ENCODE measurements at places on chromosomes 12 and 14. TPM values are rescaled to one million over a fixed set of nuclear protein-coding genes. Genes with fewer than 3 reads are reported as not detected.

Gene IRF2BPL
- 24.7 TPM for total RNA-seq

DNA sequence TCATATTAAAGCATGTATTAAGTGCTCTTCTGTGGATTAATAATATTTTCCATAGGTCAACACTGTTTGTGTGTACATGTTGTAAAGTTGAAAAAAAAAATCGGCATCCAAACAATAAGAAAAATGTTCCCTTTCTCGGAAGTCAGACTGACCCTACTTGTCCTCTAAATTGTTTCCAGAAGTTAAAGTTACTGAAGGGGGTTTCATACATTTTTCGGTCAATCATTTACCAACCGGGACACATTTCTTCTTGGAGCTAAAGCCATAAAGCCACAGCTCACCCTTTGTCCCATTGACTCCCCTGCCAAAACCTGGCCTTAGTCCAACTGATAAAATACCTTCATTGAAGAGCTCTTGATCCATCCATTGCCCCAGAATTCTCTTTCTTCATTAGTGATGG is 230.0 kb downstream of the ANO2 start:
- no peak for DNase-seq

Gene VASH1
- 3.5 TPM for total RNA-seq

DNA sequence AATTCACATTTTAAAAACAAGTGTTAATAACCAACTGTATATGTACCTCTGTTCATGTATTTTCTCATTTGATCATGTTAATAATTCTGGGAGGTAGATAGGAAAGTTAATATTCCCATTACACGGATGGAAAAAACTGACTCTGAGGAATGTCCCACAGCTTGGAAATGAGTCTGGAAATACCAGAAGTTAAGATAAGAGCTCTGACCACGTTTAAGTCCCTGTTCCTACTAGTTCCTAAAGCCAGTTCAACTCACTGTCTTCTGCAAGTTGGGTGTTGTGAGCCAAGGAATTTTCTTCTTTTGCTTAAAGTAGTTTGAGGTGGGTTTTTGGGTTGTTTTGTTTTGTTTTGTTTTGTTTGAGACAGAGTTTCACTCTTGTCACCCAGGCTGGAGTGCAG is 104.5 kb downstream of the TMEM30B start:
- DNase-seq: no peak

GRCh38 chr12:115611477-115611876 is 666.0 kb downstream of the MED13L start:
- no peak for DNase-seq

DNA sequence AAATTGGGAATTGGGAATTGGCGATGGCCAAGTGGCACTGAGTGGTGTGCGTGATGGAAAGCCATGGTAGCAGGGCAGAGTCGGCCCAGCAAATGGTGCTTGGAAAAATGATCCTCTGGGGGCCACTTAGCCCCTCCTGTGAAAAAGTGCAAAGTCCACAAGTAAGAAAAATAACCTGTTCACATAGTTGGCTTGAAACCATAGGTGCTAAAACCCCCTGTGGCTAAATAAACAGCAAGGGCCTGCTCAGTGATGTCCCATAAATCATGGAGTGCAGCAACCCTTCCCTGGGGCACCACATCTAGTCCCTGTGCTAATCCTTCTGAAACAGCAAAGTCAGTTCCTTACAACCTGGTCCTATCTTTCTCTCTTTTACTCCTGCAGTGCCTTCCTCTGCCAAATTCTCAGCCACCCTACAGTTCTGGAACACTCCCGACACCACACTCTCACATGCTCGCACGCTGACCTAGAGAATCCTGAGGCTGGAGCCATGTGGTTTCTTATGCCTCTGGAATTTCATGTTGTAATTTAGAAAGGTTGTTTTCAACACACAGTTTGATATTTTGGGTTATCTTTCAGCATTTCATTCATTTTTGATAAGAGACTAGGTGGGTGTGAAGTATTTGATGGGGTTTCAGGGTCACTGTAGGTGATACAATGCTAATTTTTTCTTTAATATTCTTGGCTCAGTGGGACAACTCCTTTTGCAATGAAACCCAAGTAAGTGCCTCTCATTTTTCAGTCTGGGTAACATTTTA is 123.6 kb downstream of the SMOC1 start:
- no peak for DNase-seq

Gene NKX2-1
- total RNA-seq: not detected

GRCh38 chr12:14771651-14772137 is 31.6 kb downstream of the WBP11 start:
- DNase-seq: no peak

DNA sequence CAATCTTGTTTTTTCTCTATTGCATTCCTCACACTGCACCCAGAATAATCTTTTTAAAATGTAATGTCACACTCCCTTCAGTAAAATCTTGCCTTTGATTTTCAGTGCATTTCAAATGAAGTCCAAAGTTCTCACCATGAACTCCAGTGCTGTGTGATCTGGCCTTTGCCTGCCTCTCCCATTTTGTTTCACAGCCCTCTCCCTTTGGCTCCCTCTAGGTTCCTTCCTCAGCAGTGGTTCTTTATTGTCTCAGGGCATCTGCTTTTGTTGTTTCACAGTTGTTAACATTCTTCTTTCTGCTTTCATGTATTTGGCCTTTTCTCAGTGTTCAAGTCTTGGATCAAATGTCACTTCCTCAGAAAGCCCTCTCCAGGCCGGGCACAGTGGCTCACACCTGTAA is 84.5 kb upstream of the AMN1 start:
- DNase-seq: no peak

- peak; percentile 2 for DNase-seq
These were observed 249.9 kb upstream of the FLRT2 start for GRCh38 chr14:85280074-85280473.

DNA sequence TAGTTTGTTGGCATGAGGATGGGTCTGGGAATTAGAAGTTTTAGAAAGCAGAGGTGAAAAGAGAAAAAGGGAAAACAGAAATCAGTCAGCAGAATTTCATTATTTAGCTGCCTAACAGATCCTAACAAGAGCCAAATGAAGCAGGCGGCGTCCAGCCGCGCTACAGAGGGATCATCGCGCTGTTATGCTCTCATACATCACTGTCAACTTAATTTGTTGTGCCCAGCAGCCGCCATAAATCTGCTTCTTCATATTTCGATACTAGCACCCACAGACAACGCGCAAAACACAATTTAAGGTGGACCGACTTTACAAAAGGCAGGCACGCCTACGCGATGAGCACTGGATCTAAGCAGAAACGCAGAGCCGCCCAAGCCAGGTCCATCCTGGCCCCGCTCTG is 66.7 kb downstream of the SETD3 start:
- no peak for DNase-seq

DNA sequence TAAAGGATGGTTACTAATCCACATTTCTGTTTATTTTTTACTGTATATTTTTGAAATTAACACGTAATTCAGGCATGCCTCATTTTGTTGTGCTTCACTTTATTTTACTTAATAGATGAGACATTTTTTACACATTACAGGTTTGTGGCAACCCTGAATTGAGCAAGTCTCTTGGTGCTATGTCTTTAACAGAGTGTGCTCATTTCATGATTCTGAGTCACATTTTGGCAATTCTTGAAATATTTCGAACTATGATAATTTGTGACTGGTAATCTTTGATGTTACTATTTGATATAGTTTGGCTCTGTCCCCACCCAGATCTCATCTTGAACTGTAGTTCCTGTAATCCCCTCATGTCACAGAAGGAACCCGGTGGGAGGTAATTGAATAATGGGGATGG is 1120.5 kb upstream of the FLRT2 start:
- no peak for DNase-seq

DNA sequence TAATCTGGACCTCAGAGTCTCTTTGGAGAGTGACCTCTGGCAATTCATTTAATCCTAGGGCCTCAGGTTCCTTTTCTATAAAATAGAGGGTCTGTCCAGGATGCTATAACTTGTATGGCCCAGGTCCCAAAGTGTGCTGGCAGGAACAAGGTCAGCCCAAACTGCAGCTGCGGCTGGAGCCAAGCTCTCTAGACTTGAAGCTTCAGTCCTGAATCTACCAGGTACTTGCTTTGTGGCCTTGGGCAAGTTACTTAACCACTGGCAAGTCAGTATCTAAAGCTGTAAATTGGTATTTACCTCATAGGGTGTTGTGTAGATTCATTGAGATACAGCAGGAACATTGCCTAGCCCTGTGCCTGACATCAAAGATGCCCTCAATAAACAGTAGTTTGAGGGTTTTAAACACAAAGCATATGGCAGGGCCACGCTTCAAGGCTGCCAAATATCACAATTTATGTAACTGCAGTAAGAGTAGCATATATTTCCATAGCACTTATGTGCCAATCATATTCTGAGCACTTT is 21.7 kb downstream of the CPM start:
- DNase-seq: no peak

- DNase-seq: no peak
These were observed 430.2 kb upstream of the TMPO start for GRCh38 chr12:98085046-98085755.

- no peak for DNase-seq
These were observed 16.5 kb downstream of the EID3 start for GRCh38 chr12:104319918-104320626.

DNA sequence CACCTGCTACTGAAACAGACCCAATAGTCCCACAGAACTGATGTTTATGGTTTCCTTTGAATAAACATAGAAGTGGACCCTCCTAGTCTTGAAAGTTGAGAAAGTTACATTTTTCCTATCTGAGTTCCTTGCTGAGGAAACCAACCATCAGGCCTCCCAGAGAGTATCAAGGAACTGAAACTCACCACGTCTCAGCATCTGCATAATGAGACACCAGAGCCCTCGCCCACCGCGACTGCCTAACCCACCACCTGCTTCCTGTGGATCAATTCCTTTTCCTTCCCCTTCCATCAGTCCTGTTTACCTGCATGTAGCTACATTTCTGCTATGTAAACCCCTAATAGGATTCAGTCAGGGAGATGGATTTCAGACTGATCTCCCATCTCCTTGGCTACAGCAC is 443.2 kb upstream of the TMEM132C start:
- DNase-seq: no peak

DNA sequence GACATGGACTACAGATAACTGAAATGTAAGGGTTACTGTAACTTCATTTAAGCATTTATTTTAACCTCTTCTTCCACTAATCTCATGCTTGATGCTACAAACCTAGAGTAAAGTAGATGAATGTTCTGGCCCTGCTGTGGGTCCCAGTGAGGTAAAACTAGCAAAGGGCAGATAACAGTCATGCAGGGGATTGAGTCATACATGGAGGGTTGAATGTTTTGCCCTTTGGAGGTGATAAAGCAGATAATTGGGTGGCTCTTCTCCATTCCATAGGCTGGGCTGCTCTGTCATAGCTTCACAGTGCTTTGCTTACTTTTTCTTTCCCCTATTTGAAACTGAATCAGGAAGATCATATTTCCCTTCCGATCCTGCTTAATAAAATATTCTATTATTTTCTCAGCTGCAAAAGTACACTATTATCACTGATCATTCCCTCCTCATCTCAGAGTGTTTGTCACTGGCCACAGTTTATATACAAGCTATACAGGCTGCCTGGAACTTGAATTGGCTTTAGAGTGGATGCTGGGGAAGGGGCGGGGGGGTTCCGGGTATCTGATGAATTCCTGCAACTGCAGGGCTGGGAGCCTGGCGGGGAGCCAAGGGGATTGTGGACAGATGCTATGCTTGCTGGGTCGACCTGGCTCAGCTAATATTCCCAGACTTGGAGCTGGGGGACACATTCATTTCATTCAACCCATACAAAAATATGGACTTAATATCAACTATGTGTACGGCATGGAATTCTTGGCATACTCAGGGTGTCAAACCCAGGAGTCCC is 235.1 kb downstream of the NRXN3 start:
- DNase-seq: no peak

DNA sequence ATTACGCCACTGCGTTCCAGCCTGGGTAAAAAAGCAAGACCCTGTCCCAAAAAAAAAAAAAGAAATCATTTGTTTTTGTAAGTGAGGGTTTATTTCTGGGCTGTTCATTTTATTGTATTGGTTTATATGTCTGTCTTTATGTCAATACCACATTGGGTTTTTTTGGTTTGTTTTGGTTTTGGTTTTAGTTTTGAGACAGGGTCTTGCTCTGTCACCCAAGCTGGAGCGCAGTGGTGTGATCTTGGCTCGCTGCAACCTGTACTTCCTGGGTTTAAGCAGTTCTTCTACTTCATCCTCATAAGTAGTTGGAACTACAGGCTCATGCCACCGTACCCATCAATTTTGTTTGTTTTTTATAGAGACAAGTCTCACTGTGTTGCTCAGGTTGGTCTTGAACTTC is 25.0 kb downstream of the METAP2 start:
- DNase-seq: no peak

Gene ACTR10
- 78.3 TPM for total RNA-seq

All from A172 (cell line).